ENCODE measurements at places on chromosomes 16 and 17.

DNA sequence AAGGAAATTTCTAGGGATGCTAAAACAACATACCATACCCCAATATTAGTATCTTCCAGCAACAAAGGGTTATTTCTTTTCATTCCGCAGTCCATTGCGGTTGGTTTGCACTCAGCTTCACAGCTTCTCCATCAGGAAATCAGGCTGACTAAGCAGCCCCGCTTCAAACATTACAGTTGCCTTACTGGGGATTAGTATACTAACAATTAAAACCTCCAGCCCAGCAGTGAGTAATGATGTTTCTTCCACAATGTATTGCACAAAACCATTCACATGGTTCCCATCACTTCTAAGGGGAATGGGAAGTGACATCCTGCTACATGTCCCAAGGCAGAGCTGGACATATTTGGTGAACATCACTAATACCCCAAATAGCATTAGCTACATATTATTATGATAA lies 1384.9 kb downstream of the CDH8 start:
- no peak for DNase-seq

DNA sequence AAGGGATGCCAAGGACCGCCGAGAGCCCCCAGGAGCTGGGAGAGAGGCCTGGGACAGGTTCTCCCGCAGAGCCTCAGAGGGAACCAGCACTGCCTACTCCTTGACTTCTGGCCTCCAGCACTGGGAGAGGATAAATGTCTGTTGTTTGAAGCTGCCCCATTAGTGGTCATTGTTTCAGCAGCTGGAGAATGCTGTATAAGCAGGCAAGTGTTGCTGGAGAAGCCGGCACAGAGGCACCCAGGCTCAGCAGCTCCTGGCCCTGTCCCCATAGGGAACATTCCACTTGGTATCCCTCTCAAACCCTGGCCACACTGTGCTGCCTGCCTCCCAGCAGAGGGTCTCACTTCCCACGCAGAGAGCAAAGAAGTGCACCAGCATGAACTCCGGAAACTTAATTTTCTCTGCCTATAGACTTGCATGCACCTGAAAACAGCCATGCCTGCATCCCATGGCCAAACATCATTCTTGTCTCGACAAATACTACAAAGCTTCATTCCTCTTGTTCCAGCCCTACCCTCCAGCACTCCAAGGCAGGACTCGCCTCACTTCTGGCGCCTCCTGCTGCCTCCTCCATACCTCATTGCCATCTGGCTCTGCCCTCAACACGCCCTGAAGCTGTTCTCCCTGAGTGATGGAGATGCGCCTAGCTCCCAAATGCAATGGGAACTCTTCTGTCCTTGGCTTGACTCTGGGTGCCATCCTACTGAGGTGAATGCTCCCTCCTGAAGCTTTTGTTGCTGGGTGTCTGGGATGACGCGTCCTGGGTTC lies 88.1 kb downstream of the DNAH17 start:
- DNase-seq, result no peak

- DNase-seq, result no peak
These were observed 44.7 kb downstream of the REXO5 start for GRCh38 chr16:20850981-20851380.

DNA sequence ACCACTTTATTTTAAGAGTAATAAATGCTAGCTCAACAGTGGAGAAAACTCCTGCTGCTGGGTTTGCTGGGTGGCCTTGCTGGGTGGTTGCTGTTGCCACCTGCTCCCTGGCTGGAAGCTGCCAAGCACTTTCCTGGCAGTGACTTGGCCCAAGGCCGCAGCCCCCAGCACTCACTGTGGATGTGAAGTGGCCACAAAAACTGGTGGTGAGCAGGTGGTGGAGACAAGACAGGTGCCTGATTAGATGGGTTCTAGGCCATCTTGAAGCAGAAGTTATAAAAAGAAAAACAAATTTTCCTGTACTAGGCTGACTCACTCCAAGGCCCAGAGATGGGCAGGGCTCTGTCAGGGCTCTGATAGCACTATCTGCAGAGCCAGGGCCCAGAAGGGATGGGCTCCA lies 224.7 kb upstream of the NLRP1 start:
- DNase-seq, result no peak

DNA sequence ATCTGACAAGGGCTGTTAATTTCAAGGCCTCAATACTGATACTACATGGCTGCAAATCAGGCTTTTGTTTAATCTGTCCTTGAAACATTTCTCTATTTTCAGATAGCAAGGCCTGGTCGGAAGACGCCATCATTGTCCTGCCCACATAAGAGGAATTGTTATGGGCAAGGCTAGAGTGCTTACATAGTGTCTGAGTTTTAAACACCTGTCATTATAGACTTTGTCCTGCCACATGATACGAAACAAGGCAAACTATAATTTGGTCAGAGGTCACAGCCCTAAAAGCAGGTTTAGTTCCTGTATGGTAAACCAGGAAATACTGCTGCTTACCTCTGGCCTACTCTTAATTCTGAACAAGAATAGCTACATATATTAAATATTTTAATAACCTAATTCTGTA lies 104.4 kb downstream of the SSH2 start:
- no peak for DNase-seq

DNA sequence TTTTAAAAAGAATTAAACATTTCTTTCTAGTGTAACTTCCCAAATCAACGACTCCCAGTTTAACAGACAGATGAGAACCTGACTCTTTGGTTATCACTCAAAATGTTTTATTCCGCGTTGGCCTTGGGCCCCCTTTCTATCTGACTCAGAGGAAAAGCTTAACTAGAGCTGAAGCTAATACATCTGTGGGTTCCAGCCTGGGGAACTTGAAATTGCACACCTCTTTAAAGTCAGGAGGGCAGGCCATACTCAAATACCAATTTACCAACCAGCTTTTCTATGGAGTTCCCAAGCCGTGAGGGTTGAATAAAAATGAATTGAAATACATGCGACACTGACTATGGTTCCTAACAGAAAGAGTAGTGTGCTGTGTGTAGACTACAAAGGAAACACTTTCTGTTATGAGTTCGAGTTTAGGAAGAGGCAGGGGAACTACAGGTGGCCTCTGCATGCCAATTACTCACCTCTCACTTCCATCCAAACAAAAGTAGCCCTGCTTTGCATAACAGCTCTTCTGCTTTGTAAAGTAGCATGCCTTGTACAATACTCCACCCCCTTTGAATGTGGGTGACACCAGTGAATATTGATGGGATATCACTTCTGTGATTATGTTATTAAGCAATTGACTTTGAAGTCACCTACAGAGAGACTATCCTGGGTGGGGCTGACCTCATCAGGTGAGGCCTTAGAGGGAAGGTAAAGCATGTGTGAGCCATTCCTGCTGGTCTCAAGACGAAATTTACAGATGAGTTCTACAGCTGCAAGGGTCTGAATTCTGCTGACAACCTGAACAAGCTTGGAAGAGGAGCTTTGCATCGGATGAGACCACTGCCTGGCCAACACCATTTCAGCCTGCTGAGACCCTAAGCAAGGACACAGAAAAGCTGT lies 92.1 kb downstream of the WDR59 start:
- DNase-seq, result no peak

GRCh38 chr17:48995304-48995973 lies 1.7 kb upstream of the IGF2BP1 start:
- DNase-seq, result peak; percentile 6

GRCh38 chr16:49857423-49858181 lies 1.7 kb upstream of the ZNF423 start:
- DNase-seq, result peak; percentile 48

DNA sequence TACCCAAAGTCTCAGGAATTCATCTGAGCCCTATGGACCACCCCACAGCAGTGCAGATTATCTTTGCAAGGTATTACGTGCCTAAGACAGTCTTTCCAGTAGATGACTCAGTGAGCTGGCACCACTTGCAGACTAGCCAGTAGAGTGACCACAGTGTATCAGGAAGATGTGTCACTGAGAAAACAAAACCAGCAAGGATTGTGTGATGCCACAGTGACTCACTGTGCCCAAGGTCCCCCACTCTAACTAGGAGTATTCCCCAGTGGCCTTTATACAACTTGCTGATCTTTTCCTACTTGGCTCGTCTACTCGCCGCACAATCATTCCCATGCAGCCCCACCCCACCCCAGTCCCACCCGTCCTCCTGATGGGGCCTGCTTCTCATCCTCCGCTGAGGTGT lies 26.8 kb upstream of the PRKCA start:
- no peak for DNase-seq

GRCh38 chr17:62076864-62077788 lies 12.0 kb upstream of the MED13 start:
- no peak for DNase-seq

- DNase-seq, result peak; percentile 52
These were observed 149.9 kb downstream of the CLEC16A start for GRCh38 chr16:11094075-11094856.

DNA sequence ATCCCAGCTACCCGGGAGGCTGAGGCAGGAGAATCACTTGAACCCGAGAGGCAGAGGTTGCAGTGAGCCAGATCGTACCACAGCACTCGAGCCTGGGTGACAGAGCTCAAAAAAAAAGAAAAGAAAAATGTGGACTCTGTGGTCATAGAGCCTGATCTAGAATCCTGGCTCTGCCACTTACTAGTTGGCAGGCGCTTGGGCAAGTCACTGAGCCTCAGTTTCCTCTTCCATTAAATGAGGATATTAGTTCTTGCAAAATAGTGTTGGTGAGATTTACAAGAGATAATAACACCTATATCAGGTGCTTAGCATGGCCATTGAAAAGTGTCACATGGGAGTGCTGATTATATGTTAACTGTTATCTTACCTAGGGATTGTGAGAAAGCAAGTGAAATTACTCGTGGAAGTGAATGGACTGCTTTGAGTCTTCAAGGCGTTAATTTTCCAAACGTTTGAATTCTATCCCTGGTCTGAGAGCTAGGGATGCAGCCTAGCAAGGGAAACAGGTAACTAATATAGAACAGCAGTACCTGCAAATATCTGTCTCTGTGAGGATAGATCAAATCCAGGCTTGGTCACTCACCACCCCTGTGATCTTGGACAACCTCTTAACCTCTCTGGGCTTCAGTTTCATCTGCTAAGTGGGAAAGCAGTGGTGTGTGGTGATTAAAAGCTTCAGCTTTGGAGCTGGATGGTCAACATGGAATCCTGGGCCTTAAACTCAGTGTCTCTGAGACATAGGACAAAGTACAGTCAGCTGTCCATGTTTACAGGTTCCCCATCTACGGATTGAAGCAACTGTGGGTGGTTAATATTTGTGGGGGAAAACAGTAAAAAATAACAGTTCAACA lies 953 bp upstream of the NSMCE1 start:
- no peak for DNase-seq

DNA sequence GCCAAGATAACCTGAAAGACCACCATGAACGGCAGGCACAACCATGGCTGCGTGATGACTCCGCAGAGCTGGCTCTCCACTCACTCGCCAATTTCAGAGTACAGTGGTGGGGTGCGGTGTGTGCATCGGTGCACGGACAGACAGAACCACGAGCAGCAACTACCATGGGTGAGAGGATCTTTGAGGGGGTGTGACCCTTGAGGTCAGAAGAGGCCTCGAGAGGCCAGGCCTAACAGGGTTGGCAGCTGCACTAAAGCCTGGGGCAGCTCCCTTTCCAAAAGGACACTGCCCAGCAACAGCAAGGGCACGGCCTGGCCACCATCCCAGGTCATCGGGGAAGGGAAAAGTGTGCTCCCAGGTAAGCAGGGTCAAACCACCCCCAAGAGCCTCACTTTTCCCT lies 1.9 kb upstream of the ECI1 start:
- no peak for DNase-seq

DNA sequence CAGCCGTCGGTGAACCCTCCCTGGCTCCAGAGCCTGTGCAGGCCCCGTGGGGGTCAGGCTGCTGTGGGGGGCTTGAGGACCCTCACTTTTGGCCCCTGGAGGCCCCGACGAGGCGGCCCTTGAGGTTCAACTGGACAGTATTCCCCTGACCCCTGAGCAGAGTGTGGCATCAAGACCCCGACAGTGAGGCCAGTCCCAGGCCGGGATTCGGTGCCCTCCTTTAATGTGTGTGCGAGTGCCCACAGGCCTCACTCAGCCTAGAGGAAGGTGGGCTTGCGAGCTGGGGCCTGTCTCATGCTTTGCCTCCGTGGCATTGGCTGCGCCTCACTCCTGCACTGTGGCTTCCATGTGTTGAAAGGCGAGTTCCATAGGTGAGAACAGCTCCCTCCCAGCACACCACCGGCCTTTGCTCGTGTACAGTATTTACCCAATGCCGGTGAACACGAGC lies 94.5 kb downstream of the METRNL start:
- DNase-seq, result no peak

DNA sequence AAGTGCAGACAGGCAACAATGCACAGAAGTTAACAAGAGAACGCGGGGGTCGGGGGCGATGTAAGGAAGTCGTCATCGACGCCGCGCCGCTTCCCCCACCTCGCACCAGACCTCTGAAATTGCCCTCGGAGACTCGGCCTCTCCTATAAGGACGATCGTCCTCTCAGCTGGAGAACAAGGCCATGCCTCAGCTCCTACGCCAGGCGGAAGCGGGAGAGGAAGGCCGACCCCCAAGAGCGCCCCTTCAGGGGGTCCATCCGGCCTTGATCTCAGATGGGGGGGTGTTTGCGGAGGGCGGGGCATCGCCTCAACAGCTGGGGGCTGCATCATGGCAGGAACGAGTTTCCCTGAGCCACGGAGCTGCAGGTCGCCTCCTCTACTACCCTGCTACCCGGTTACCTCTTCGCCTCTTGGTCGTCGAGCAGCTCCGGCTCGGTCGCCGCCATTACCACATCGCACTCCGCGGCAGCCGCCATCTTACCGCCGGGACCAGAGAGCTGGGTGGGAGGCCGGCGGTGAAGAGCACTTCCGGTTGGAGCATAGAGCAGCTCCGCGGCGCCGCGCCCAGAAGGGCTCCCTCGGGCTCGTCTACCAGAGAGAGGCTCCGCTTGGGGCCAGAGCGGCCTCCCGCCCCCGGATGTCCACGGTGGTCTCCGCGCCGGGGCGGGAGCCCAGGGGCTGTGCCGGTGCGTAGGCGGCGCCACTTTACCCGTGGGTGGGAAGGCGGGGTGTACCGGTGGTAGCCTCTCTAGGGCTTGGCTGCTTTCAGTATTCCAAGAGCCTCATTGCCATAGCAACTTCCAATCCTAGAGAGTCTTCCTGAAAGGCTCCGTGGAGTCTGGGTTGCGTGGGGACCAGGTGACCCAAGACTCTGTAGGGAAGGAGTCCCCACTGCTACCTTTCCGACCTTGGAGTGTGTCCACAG lies at the start of gene DNAJC7:
Gene DNAJC7 (minus strand): TSS at position 499 of the 925 bp plus-strand sequence. CDS start 23 bp downstream, at position 476.
- DNase-seq, result peak; percentile 87

DNA sequence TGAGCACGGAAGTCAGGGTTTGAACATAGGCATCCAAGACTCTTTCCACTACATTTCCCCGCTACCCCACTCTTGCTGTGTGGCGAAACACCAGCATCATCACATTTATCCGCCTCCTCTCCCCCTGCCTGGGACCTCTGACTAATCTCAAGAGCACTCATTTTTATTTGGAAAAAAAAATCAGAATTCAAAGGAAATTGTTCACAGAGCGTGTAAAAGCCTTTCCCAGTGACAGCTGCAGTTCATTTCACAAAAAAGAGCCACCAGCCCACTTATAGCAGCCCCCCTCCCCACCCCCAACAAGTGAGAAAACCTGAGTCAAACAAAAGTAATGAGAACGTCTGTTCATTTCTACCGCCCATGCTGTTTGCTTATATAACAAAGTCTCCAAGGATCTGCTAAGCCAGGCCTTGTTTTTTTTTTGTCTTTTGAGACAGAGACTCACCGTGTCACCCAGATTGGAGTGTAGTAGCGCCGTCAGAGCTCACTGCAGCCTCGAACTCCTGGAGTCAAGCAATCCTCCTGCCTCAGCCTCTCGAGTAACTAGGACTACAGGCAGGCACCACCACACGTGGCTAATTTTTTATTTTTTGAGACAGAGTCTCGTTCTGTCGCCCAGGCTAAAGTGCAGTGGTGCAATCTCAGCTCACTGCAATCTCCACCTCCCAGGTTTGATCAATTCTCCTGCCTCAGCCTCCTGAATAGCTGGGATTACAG lies 48.3 kb upstream of the HAPSTR1 start:
- no peak for DNase-seq

- no peak for DNase-seq
These were observed 138.3 kb downstream of the CHD9NB start for GRCh38 chr16:52914428-52914827.
